ENCODE measurements at places on chromosomes 3 and 15. TPM values are rescaled to one million over a fixed set of nuclear protein-coding genes. Genes with fewer than 3 reads are reported as not detected.

The RBPMS2 gene
- polyA plus RNA-seq, result 5.2 TPM

The HRH1 gene
- polyA plus RNA-seq, result 4.7 TPM

DNA sequence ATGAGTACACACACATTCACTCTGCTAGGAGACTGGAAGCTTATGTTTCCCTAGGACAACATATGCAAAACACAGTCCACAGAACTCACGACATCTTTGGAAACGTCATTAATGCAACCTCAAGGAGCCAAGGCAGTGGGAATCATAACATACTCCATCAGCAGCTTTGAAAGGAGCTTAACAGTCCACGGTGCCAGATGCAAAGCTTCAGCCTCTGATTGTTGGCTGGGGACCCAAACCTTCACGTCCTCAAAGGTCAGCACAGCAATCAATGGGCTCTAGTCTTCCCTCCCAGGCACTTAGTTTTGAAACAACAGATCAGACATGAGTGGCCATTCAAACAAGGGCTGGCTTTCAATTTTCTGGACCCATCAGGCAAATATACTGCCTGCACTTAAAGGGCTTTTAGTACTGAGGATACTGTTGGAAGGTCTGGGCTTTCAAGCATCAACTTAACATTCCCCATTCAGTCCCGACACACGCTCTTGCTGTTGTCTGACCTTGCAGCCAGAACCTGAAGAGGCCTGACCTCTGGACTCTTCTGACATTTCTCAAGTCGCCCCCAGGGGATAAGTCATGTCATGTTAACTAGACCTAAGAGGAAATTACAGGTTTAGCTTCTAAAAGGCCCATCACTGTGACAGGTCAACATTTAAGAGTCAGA, 223.0 kb downstream of the PDZRN3 start:
- no peak for DNase-seq

The CA12 gene
- 1.6 TPM for polyA plus RNA-seq

The GAP43 gene
- 0.52 TPM for polyA plus RNA-seq

DNA sequence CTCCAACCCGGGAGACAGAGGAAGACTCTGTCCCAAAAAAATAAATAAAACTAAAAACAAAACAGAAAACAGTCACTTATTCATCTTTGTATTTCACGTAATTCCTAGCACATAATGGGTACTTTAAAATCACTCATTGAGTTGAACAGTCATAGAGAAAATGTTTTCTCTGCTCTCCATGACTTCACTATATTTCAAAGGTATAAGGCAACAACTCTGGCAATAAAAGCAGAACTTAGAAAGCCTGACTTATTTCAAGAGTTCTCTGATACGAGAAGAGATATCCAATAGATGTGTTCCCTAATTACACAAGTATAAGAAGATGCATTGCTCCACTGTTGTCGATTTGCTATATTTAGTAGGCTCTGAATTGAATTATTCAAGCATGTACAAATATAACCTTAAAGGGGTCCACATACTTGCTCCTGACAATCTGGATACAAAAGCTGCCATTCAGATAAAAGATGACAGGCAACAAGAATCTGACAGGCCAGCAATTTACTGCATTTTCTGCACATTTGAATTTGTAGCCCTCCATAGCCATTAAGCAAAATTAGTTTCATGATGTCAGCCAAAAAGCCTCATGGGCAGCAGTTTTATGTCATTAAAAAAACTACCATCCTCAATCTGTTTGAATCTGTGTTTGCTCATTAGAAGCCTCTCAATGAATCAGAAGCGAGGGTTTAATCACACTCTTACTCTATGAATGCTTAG, 47.9 kb downstream of the PEAK1 start:
- no peak for DNase-seq

GRCh38 chr3:50163572-50164455, 8.7 kb downstream of the SEMA3F start:
- DNase-seq, result peak; percentile 67

The CCDC13 gene
- 3.5 TPM for polyA plus RNA-seq

- no peak for DNase-seq
These were observed 3.0 kb upstream of the GCSAM start for GRCh38 chr3:112136046-112136445.

DNA sequence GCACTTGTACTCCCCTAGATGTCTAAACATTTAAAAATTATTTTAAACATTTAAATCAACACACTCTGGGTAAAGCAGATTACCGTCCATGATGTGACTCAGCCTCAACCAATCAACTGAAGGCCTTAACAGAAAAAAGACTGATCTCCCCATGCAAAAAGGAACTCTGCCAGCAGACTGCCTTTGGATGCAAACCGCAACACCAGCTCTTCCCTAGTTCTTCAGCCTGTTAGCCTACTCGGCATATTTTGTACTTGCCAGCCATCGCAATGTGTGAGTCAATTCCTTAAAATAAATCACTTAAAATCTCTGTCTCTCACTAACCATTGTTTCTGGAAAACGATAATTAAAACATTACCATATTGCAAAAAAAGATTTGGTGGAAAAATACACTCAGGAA, 375.9 kb downstream of the RSL24D1 start:
- no peak for DNase-seq

- no peak for DNase-seq
These were observed 657.3 kb upstream of the TGFBR2 start for GRCh38 chr3:29949131-29949530.

GRCh38 chr15:56969265-56969895, 50.9 kb downstream of the TCF12 start:
- DNase-seq, result no peak

Measured in left lung (tissue), 14 donors.